ENCODE measurements at places on chromosomes 13 and 19.

DNA sequence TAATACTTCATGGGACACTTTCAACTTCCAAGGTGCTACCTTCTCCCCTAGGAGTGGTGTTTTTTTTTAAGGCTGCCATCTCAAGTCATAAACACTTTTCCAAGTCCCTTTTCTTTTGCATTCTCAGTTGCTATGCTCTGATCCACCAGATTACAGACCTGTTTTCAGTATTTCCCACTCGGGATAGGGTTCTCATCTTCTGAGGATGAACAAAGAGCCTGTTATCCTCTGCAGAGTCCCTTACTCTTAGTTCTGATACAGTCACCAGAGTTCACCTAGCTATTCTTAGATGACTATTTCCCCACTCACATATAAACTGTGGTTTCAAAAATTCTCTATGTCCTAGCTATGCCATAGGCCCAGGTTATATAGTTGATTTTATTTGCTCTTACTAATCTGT is 15.9 kb downstream of the ZDHHC20 start:
- no peak for DNase-seq

- DNase-seq = no peak
Measured at GRCh38 chr13:51343475-51343874, 4.0 kb downstream of the SERPINE3 start.

GRCh38 chr13:29573190-29573589 is 22.3 kb downstream of the SLC7A1 start:
- no peak for DNase-seq

- no peak for DNase-seq
Measured at GRCh38 chr13:90444232-90444631, 903.3 kb upstream of the MIR17HG start.

DNA sequence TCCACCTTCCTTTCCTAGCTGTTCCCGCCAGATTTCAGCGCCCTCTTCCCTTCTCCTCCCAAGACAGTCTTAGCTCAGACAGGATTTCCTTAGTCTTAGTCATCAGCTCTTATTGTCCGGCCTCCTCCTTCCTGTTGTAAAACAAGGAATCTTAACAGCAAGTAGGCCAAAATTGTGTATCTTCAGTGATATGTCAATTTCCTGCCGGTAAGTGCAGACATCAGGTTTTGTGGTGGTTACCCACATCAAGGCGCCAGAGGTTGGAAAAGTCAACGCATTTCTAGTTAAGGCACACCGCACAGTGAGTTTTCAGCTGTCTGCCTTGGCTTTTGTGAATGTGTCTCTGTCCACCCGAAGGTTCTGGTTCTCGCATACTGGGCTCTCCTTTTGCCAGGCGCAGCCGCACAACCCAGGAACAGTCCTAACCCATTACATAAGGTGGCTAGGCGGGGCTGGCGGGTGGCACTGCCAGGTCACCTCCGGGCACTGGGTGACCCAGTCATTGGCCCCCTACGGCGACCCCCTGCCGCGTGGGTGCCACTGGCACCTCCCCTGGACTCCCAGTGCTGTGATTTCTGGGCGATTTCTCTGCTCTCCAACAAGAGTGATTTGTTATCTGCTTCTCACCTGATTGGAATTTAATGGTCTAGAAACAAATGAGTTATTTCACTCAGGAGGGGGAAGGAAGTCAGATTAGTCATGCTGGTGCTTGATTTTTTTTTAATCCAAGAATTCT is 12.9 kb downstream of the COL4A2 start:
- DNase-seq = no peak

DNA sequence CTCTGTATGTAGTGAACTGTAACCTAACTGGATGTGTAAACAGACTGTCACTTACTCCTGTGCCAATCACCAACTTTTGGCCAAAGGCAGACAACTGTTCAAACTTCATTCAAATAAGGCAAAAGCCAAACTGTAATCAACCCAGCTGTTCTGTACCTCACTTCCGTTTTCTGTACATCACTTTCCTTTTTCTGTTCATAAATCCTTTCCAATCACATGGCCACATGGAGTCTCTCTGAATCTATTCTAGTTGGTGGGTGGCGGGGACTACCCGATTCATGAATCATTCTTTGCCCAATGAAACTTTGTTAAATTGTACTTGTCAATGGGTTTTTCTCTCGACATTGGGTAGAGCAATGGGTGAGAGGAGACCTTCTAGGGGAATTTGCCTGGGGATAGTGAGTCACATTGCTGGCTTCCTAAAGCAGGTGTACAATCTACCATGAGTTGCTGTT is 178.3 kb upstream of the RFC3 start:
- DNase-seq = no peak

- no peak for DNase-seq
Measured at GRCh38 chr13:30711837-30712236, 23.5 kb upstream of the ALOX5AP start.

DNA sequence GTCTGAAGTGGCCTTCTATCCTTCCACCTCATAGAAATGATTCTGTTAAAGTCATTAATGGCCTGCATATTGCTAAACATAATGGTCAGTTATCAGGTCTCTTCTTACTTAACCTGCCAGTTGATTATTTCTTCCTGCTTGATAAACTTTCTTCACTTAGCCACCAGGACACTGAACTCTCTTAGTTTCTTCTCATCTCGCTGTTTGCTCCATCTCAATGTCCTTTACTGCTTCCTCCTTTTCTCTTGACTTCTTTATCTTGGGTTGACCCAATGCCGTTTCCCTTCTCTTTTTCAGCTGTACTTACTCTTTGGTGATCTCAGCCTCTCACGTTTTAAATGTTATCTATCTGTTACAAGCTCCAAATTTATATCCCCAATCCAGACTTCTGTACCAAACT is 17.1 kb upstream of the CLC start:
- DNase-seq = no peak

DNA sequence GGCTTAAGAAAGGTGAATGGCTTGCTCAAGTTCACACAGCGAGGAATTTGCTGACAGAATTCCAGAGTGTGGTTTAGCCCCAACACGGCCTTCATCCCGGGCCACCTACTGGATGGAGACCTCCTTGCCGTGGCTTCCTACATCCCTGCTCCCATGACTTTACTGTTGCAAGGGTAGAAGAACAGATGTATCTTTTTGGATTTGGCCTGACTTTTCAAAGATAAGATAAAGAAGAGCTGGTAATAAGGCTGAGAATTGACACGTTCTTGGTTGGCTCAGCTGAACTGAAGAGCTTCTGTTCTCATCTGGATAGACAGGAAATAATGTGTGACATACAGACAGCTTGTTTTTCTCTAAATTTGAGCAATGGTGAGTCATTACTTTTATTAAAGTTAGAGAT is 113.1 kb downstream of the KLF5 start:
- no peak for DNase-seq

DNA sequence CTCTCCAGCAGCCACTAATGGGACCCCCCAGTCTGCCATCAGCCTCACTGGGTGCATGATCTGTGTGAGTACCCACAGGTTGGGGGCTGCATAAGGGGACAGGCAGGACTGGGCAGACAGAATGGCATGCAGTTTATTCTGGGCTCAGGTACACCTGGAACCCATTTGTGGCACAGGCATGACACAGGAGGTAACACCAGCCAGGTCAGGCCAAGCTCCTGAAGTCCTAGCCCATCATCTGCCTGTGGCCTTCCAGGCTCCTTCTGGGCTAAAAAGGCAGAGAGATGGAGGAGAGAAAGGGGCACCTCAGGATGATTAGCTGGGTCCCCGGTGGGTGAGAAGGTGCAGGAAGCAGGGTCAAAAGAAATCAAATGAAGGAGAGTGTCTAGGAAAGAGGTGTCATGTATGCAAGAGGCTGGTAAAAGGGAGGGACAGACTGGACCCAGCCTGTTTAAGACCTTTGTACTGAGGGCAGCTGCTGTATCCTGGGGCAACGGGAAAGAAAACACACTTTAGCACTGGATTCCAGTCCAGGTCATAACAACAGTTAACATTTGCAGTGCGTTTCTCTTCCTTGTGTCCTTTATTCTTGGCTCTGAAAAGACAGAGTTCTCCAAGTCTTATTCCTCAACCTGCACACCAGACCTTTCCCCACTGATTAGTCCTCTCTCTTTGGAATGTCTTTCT is 20.2 kb upstream of the DGKH start:
- no peak for DNase-seq

DNA sequence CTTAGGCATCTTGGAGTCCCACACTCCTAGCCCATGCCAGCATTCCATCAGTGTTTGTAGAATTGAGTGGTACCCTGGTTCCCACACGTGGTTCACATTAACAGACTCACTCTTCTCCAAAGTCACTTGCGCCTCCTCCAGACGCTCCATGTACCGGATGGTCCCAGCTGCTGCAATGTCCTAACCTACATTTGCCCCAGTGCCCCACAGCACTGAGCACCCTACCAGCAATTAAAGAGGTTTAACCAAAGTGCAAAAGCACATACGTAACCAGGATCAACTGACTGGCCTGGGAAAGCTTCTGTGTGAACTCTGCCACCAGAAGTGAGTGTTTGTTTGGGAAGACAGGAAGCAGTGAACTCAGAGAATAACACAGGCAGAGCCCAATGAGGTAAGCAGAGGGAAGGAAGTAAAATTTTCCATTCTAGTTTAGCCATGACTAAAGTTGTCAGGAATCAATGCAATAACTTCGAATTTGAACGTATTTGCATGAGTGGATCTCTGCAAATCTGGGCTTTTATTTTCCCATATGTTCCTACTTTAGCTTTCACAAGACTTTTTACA is 7.3 kb upstream of the MEDAG start:
- DNase-seq = no peak

DNA sequence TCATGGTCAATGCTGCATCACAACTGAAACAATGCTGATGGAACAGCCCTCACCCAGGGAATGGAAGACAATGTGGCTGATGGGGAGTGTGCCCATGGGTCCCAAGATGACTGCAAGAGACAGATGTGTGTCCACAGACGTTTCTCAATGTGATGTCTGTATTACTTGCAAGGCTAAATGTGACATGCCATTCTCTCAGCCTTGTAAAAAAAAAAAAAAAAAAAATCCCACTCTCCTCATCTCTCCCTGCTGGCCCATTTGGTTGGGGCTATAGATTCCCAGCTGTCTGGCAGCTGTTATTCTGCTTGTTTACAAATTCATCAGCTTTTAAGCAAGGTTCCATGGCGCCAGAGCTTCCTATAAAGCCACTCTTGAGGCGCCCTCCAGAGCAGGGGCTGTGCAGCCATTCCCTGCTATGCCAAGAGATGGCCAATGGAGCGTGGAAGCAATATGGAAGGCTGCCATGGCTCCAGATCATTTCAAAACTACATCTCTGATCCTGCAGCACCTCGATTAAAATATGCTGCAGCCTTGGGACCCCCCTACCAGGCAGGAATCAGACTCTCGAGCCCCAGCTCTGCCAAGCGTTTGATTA is 294.8 kb downstream of the FOXO1 start:
- no peak for DNase-seq

DNA sequence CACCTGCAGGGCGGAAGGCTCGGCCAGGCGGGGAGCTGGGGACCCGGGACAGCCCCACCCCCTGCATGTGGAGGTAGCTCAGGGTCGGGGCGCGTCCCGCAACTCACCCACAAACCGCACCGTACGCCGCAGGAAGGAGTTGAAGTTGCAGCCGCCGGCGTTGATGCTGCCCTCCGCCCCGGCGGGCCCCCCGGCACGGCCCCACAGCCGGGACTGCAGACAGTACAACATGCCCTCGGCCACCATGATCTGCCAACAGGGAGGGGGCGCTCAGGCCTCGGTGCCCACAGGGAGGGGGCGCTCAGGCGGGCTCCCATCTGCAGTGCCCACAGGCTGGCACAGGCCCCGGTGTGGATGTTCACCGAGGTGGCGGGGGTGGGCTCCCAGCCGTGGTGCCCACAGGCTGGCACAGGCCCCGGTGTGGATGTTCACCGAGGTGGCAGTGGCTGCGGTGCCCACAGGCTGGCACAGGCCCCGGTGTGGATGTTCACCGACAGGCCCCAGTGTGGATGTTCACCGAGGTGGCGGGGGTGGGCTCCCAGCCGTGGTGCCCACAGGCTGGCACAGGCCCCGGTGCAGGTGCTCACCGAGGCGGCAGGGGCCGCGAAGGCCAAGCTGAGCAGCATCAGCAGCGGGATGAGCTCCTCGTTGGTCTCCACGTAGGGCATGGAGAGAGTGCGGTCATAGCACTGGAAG is 6.5 kb downstream of the PLPPR3 start:
- DNase-seq = no peak

GRCh38 chr13:98843482-98843877 is 91.0 kb upstream of the SLC15A1 start:
- DNase-seq = no peak

- no peak for DNase-seq
Measured at GRCh38 chr13:20127262-20127561, 33.6 kb downstream of the GJA3 start.

GRCh38 chr19:14435320-14436050 is 2.4 kb downstream of the PKN1 start:
- no peak for DNase-seq

- DNase-seq = no peak
Measured at GRCh38 chr13:42066542-42066941, 18.1 kb downstream of the DGKH start.

GRCh38 chr19:18282788-18283141 is 1.3 kb upstream of the JUND start:
- no peak for DNase-seq

GRCh38 chr13:99051768-99052455 is 74.0 kb upstream of the DOCK9 start:
- DNase-seq = no peak

DNA sequence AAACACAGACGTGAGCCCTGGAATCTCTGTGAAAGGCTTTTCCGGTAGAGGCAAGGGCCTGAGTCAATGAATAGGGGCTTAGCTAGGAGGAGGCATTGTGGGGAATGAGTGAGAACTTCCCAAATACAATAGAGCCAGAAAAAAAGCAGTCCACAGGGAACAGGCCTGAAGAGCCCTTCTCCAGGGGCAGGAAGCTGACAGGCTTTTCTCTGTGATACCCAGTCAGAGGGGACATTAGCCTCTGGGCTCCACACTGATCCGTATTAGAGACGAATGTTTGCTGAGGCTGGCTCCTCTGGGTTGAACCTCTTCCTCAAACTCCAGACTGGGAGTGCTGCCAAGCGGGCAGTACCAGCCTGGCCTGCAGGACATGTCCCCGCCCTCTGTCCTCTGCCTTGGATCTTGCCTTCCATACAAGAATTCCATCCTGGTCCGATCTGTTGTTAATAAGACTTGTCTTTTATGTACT is 2.3 kb downstream of the DHRS12 start:
- DNase-seq = no peak

- DNase-seq = no peak
Measured at GRCh38 chr19:45005787-45006186, 4.5 kb downstream of the RELB start.
